Stimulated activated naive CD8-positive, alpha-beta T cell treated with anti-CD3 and anti-CD28 coated beads, Interleukin-15, Interleukin-2, amounts not matched to agents 100 U/mL and 50 U/mL, for 24 hours (primary cell): ENCODE measurements at places on chromosomes 5 and 9.
A peak's percentile ranks its signal among the peaks of the same experiment; 100 is the strongest.

DNA sequence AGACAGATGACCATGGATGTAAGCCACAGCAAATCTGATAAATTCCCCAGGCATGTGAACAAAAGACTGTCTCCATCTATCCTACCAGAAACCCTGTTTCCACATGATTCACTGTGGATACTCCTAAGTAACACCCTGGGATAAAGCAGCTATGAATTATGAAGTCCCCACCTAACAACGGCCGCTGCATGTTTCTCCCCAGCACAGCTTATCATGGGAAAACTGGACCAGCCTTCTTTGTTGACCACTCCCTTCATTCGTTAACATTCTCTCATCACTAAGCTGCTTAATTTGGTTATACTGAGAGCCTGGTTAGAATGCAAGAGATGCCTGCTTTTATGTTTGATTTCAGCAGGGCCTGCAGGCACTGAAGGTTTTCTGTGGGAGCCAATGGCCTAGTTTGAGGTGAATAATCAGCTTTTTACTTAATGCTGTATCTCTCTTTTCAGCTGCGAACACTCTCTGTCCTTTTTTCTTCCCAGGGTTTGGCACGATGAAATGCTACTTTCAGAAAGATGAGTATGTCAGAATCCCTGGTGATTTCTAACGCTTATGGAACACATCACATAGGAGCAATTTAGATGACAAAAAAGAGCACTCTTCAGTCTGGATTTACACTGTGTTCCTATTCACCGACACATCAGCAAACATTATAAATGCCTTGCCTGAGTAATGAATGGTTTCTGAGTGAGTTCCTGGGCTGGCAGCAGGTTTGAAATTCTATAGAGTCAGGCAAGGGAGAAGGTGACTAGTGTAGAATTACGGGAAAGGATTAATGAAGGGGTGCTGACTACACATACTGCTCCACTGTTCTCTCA is 318.4 kb upstream of the ZNF608 start:
- no peak for DNase-seq

- no peak for DNase-seq
These were observed 64.5 kb downstream of the EPB41L4B start for GRCh38 chr9:109256336-109256735.

GRCh38 chr5:54915466-54916027 is 69.8 kb downstream of the ESM1 start:
- no peak for DNase-seq

DNA sequence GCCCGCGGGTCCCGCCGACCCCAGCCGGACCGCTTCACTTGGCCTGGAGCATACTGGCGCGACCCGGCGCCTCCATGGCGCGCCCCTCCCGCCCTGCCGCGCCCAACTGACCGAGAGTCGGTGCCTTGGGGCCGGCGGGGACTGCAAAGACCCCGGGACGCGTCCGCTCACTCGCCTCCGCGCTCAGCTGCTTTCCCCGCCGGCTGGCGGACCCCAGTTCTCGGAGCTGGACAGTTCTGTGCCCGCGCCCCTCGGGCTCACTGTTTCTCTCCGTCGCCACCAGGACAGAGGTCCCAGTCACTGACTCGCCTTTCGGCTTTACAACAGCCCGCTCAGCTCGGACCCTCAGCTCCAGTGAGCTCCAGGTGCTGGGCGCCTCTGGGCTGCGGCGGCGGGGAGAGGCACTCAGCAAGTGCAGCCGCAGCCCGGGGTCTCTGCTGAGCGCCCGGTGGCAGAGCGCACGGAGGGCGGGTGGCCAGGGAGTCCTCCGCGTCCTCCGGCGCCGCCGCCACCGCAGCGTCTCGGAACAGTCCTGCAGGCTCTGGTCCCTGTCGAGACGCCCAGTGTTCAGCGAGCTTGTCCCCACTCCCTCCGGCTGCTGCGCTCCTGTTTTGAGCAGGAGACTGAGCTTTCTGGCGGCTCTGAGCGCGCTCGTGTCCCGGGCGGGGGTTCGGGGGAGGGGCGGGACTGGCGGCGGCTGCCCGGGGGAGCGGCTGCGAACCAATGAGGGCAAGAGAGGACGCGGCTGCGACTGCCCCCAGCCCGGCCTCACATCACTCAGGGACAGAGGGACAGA is at the start of gene SMIM32:
Gene SMIM32, minus strand, starts transcription at position 637 of the 796 bp plus-strand sequence. CDS start 638 bp downstream, outside the sequence.
- no peak for DNase-seq

DNA sequence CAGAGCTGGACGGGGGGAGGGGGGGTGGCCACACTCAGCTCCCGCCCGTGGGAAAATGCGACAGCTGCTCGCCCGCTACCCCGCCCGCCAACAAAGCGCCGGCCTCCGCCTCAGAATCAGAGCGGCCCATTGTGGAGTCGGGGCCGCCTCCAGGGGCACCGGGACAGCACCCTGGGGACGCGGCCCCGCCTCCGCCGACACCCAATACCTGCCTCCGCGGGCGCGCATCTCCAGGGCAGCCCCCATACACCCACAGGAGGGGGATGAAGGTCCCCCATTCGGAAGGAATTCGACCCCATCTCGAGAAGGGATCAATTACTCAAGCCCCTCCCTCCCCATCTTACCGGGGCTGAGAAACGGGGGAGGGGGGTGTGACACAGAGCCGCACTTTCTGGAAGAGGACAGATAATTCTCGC is 1.3 kb downstream of the NOTCH1 start:
- peak; percentile 79 for DNase-seq

DNA sequence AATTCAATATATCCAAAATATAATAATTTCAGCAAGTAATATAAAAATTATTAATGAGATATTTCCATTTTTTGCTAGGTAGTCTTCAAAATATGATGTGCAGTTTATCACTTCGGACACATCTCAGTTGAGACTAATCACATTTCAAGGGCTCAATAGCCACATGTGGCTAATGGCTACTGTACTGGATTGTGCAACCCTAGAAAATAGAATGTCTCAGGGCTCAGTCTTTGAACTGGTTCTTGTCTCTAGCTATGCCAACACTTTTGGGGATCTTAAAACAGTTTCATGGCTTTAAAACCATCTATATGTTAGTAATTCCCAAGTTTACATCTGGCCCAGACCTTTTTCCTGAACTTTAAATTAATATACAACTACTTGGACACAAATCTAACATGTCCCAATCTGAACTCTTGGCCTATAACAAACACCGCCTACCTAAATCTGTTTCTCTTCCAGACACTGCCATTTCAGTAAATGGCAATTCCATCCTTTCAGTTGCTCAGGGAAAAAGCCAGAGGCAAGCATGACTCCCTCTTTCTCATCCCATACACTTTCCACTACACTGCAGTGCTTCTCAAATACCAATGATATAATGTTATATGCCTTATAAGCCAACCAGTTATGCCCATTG is 18.8 kb downstream of the PTAR1 start:
- DNase-seq: no peak

DNA sequence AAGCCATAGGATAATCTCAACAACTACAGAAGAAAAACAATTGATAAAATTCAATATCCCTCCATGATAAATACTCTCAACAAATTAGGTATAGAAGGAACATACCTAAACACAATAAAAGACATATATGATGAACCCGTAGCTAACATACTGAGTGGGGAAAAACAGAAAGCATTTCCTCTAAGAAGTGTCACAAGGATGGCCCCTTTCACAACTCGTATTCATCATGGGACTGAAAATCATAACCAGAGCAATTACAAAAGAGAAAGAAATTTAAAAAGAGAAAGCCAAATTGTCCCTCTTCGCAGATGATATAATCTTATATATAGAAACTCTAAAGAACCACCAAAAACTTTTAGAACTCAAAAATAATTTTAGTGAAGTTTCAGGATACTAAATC is 146.3 kb upstream of the RGMB start:
- no peak for DNase-seq

GRCh38 chr5:109701792-109702191 is 12.1 kb downstream of the MAN2A1 start:
- DNase-seq: no peak

- no peak for DNase-seq
These were observed 103.1 kb upstream of the SMC2 start for GRCh38 chr9:103991001-103991400.

- no peak for DNase-seq
These were observed 223.1 kb upstream of the DAP start for GRCh38 chr5:10984021-10984715.

- no peak for DNase-seq
These were observed 79.4 kb downstream of the GAS1 start for GRCh38 chr9:86867804-86868313.

DNA sequence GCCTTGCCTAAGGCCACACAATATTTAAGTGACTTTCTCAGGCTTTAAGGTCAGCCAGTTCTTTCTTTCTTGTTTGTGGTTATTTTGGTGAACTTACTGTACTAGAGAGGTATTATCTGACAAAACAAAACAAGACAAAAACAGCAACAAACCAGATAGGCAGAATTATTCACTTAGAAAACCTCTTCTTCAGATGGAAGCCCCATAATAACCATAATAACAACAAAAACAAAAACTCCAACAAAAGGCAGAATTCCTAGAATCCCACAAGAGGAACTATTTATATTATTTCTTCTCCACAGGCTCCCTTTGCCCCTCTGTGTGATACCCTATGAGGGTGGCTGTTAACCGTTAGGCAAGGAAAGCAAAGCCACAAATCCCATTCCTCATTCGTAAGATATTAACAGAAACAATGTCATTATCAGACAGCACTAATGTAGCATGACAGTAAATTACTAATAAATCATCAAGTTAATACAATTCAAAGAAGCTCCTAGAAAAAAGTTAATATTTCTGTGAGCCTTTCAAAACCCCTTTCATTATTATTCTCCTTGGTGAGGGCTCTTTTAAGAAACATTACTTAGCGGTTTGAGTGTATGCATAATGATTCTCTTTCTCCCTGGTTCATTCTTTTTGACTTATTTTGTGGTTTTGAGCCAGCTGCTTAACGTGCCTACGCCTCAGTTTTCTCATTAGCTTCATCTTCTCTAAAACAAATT is 274.9 kb downstream of the EFNA5 start:
- DNase-seq: no peak

DNA sequence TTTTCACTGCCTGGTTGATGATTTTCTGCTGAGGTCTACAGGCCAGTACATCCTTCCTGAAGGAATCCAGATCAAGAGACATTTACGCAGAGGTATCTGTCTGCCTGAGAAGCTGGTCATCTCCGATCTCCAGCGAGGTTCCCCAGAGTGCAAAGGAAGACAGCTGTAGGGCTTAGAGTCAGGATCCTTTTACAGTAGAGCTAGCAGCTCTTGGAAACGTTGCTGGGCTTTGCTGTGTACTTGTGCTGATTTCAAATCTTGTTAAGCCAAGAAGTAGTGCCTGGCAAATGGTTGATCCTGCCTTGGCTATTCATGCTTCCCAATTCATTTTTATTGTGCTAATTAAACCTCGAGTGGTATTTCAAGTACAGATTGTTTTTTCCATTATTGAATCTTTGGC is 48.9 kb downstream of the NTRK2 start:
- no peak for DNase-seq

GRCh38 chr9:114238891-114239875 is 83.7 kb upstream of the ORM1 start:
- DNase-seq: no peak

- no peak for DNase-seq
These were observed 677 bp upstream of the ZNF79 start for GRCh38 chr9:127423476-127423933.

DNA sequence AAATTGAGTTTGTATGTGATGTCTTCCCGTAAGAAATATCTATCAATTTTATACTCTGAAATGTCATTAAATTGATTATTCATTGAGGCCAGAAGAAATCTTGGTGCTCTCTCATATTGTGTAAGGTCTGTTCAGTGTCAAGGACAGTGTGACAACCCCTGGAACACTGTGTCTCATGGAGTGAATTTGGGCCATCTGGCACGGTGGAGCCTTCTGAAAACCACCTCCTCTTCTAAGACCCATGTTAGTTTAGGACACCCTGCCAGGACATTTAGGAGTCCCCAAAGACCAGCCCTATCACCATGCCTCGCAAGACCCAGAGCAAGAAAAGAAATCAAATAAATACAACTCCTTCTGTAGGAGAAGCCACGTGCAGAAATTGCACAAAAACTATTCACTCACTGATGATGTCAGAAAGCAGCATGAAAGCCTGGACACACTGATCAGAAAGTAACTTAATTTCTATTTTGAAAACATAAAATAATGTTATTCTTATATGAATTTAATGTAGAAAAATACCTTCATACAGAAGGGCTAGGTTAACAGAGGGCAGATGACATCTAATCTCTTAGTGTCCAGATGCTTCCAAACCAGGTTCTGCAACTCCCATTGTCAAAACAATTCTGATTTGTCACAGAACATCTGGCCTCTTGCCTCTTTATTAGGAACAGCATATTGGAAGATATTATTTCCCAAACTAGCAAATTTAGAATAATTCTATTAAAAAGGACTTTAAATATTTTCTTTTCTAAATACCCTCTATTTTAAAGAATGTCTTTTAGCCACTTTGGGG is 298.8 kb downstream of the NR2F1-AS1 start:
- DNase-seq: no peak

DNA sequence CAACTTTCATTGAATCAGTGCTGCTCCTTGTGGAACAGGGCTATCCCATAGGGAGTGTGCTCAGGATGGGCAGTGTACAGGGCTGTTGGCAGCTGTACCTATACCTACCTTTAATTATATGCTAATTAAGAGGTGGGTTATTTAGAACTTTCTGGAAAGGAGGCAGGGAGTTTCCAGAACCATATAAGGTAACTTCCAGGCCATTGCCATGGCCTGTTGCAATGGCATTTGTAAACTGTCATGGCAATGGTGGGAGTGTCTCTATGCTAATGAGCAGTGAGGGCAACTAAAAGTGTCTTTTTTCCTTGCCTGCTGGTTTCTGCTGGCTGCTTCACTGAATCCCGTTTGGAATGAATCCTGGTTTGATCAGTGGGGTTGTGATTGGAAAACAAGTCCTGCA is 2.3 kb upstream of the ARHGAP26 start:
- no peak for DNase-seq

GRCh38 chr5:1299511-1299850 is 4.6 kb upstream of the TERT start:
- DNase-seq: no peak

- no peak for DNase-seq
These were observed 5.5 kb downstream of the TRIM32 start for GRCh38 chr9:116692616-116693015.

DNA sequence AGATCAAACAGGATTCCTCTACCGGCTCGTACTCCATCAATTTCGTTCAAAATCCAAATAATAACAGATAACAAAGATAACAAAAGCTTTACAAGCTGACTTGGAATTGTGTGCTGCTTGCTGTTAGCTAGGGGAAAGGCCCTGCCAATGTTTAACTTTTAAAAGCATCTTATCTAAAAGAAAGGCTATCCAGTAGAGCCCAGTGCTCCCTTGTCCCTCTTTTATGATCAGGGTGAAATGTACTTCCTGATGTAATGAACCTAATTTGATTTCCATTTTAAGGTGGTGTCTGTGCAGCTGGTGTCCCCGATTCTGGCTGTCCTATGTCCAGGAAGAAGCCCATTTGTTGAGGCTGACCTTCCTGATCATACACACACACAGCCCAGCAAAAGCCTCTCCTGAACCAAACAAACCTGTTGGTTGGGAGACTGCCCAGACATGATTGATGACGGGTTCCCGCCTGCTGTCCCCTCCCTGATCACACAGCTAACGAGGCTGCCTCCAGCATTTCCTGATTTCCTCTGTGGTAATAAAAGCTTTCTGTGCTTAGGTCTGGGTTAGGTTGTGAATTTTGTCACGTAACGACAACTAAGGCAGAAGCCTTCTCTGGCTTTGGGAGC is 54.1 kb downstream of the PWWP2A start:
- DNase-seq: no peak
